ENCODE measurements at places on chromosomes 7 and 10.

DNA sequence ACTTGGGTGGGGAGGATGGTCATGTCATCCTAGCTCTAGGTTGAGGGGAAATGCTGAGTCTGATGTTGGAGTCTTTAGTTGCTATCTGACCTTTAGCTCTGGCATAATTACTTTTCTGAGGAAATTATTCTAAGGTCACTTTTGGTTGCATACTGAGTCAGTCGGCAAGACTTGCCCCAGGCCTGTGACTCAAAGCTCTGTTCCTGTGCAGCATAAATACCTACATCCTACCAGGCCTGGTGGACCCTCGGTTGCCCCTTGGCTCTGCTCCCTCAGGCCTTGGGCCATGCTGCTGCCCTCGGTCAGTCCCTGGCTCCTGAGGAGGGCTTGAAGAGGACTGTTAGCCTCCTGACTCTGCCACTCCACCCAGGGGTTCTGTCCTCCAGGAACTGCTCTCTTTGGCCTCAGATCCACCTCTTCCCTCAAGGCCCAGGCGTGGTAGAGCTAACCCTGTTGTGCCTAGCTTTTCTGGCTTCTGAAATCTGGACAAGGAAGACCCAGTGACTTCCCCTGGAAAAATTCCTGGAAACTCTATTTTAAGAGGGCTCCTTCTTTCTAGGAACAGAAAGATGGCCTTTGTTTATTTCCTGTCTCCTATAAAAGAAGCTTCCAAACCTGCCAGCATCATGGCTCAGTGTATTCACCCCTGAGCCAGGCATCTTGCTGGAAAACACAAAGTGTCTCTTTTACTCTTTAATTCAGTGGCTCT, 71.2 kb downstream of the TMEM178B start:
- no peak for DNase-seq

- DNase-seq: no peak
These were observed 10.7 kb downstream of the KMT2E start for GRCh38 chr7:105024734-105025133.

DNA sequence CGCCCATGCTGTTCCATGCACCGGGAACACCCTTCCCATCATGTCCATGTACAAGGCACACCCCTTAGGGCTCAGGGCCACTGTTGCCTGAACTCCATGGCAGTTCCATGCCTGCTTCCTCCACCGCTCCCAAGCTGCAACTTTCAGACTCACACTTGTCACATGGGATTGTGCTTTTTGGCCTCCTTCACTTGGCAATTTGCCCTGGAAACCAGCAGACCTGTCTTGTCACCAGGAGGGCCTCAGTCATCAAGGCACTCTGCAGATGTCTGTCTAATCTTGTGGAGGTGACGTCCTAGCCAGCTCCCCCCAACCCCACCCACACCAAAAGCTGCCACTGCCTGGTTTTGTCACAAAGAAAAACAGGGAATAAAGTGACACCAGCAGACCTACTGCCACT, 47.5 kb downstream of the CARD11 start:
- no peak for DNase-seq

DNA sequence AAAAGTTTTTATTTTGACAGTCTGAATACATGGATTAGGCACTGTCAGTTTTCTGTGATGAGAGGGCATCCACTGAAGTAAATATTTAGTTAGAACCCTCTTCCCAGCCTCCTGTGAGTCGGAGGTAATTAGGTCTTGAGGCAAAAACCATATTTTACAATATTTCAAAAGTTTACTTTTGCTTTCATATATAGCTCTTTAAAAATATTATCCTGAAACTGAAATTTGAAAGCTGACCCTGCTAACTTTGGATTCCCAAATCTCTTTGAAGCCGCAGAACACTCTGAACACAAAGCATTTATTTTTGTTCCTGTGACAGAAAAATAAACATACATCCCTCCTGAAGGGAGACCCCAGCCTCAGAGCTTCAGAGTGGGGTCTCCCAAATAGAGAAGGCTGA, 317.4 kb downstream of the KIF20B start:
- DNase-seq: no peak

DNA sequence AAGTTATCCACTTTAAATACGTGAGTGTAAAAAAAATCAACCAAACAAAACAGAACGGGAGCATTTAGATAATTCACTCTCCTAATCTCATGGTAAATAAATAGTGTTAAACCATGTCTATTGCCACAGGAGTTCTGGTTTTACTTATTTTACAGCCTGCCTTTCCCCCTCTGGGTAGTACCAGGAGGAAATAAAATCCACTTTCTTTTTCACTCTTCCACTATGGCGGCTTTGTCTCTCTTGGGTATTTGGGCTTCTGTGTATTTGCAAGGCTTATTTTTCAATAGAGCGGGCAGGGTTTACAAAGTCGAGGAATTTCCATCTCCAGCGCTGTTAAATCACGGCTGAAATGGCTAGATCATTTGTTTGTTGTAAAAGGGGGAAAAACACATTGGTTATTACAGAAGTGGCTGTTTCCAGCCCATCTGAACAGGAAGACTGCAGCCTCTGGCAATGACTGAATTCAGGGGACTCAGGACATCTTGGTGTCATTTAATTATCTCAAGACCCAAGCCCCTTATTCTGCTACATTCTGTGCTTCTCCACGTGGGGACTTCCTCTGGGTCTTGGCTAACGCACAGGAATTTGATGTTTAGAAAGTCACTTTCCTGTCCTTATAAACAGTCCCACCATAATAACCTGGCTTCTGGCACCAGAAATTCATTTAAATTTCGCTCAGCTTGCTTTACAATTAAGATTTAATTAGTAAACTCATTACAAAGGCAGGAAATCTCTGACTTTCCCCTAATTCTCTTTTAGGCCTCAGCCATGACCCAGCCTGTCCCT, 323.9 kb downstream of the GATA3 start:
- DNase-seq: no peak

GRCh38 chr7:102453319-102453718, 11.3 kb downstream of the ALKBH4 start:
- DNase-seq: no peak

DNA sequence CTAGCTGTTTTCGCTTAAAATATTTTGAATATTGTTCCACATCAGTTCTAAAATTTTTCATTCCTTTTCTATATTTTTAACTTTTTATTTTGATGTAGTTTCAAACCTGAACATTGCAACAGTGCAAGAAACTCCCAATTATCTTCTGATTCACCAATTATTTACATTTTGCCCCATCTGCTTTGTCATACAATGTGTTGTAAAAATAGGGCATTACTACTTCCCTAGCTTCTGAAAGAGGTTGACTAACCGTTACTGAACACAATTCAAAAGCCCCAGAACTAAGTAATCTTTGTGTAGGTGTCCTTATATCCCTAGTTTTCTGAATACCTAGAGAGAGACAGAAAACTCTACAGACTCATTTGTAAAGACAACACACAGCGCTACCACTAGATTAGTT, 86.7 kb downstream of the AVL9 start:
- no peak for DNase-seq

DNA sequence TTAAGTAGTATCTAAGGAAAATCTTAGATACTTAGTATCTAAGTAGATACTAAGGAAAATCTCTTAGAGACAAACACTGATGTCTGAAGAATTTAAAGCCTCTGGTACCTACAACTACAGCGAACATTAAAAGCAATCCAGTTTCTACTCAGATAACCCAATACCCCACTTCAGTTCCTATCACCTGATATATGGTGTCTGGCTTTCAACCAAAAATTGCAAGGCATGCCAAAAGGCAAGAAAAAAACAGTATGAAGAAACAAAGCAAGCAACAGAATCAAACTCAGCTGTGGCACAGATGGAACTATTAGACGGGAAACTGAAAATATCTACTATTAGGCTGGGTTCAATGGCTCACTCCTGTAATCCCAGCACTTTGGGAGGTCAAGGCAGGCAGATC, 31.1 kb downstream of the ARHGAP12 start:
- no peak for DNase-seq

DNA sequence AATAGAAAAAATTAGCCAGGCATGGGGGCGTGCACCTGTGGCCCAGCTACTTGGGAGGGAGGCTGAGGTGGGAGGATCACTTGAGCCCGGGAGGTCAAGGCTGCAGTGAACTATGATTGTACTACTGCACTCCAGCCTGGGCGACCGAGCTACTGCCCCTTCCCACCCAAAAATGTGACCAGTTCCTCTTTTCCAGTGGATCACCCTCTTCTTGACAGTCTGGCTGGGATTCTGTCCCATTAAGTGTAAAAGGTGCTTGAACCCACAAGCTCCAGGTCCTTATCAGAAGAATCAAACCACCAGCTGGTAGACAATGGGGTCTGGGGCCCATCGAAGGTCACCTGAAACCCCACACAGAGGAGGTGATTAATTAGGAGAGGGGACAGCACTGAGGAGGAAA, 14.1 kb downstream of the ATXN7L1 start:
- no peak for DNase-seq

DNA sequence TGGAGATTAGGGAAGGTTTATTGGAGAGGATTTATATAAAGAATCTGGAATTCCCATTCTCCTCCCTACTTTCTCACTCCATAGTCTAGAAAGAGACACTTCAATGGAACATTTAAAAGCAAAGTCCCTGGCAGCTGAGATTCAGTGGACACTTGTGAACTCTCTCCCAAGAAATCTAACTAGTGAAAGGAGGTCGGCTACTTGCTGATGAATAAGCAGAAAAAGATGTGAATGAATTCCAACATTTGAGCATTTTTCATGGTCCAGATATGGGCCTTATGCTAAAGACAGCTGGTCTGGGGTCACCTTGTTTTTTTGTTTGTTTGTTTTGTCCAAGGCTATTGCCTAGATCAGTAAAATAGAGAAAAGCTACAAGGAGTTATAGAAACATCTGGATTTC, 141.1 kb upstream of the LRRTM3 start:
- no peak for DNase-seq

GRCh38 chr7:38189231-38189938, 11.3 kb downstream of the STARD3NL start:
- no peak for DNase-seq

GRCh38 chr7:69739190-69739589, 140.9 kb downstream of the AUTS2 start:
- DNase-seq: peak; percentile 39

DNA sequence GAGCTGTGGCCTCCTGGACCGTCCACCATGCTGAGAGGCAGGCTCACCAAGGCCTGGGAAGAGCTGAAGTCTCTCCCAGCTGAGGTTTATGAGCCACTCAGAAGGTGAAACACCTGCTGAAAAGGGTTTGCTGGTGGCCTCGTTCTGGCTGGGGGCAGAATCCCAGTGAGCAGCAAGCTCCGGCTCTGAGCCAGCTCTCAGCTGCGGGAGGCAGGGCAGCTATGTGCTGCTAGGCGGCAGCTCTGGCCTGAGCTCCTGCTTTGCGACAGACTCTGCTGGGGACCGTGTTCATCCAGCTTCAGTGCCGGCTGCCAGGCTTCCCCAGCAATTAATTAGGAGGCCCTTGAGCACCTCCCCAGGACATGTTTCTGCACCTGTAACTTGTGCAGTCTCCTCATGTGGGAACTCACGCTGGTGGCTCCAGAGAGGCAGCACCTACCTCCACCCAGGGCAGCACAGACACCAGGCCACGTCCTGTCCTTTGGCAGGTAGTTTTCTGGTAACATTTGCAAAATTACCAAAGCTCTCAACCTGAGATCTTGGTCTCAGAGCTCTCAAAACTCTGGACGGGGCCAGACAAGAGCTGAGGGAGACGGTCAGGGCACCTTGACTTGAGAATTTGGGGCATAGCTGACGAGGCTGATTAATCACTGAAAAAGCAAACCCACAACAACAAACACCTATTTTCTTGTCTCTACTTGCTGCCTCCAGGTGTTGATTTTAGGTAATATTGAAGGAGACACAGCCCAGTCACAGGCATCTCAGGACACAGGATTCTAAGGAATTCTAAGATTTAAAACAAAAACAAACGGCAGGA, 185.0 kb downstream of the TCERG1L start:
- DNase-seq: no peak

DNA sequence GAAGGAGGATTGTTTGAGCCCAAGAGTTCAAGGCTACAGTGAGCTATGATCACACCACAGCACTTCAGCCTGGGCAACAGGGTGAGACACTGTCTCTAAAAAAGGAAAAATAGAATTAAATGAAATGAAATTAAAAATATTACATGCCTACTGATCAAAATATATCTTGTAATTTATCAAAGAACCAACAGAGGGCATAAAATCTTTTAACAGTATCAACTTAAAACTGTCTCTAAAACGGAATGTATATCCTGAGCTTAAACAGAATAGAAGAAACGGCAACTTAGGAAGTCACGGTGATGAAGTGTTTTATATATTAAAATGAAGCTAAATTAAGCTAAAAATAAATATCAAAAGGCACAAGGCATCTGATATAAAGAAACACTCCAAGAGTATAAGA, 78.8 kb downstream of the MTPAP start:
- DNase-seq: no peak

DNA sequence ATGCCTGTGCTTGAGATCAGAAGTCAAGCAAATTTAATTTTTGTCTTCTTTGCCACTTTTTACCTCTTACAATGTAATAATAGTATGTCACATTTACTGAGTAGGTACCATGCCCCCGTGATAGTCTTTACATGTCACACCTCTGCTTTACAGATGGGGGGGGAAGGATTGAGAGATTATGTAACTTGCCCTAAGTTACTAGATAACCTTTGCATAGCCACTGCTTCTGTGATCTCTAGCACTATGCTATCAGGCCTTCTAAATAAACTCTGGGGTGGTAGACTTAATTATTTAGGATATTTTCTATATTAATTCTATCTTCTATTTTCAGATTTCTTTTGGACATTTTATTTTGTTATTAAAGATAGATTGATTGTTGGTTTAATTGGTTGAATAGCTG, 514.4 kb downstream of the SUGCT start:
- no peak for DNase-seq

DNA sequence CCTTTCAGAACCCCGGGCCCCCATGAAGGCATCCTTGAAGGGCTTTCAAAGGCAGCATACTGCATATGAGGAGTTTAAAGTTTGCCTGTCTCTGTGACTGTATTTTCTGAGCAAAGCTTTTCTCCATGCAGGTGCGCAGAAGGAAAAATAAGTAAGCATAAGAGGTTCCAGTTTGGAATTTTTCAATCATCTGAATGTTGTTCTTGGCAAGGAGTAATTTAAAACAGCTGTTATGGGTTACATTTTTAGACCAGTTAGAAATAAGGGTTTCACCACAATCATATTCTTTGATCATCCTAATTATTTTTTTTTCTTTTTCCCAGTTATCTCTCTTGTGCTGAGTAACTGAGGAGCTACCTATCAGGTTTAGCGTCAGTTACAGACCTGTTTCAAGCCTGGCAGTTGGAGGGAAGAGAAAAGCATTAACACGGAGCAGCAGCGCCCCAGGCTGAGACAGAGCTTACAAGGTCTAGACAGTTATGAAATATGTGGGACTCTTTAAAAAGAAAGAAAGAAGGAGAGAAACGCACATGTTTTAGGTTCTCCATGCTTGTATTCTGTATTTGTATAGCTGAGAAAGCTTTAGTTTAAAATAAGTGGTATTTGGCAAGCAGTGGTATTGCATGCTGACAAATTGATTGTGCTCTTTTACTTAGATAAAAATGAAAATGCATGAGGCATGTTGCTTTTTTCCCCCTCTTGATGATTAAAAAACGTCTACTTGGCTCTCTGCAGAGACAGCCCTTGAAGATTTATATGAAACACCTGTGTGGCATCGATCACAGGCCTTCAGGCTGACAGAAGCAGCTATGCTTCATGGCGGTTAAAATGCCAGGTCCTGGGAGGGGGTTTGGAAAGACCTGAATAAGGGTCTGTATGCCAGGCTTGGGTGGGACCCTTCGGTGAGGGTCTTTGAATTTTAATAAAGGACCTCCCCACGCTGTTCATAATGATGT, 157.6 kb downstream of the GRK5 start:
- no peak for DNase-seq

All from GM10248 (cell line).